RKO (cell line): ENCODE measurements at places on chromosomes 12 and 14.
A peak's percentile ranks its signal among the peaks of the same experiment; 100 is the strongest.

DNA sequence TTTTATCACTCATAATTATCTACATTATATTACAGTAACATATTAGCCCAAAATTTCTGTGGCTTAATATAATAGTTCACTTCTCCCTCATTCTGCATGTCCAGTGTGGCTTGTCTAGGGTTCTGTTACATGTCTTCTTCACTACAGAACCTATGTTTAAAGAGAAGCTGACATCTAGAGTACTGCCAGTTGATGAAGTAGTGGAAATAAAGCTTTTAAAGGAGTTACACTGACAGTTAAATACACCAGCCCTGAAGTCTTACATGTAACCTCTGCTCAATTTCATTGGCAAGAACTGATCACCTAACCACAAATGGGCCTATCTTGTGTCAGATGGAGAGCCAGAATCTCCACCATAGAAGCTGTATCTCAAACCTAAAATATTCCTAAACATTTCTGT, 32.9 kb downstream of the RPS6KA5 start:
- DNase-seq, result no peak

DNA sequence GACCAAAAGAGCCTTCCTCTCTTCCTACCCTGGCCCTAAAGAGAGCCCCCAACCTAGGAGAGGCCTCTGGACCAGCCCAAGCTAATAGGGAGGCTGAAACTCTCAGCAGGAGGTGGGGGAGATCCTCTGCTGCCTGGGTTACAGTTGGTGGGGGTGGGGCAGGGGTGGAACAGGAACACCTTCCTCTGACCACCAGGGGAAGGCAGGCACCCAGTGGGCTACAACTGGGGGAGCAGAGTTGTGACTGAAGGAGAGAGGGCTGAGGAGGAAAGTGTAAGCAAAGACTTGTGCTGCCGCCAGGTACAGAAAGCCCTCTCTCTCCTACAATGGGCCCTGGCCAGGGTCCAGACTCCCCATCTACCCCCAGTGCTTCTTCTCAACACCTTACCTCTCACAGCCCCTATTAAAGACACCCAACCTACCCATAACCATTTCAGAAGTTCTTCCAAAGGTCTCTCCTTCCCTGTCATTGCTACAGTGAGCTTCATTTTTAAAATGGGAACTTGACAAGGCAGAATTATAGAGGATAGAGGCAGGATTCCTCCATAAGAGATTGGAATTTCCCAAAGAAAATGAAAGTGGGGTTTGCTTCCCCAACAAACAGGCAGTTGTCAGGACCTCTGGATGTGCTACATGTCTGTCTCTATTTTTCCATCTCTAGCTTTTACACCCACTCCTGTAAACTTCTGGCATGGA, 1.4 kb downstream of the MYO1A start:
- DNase-seq, result no peak

DNA sequence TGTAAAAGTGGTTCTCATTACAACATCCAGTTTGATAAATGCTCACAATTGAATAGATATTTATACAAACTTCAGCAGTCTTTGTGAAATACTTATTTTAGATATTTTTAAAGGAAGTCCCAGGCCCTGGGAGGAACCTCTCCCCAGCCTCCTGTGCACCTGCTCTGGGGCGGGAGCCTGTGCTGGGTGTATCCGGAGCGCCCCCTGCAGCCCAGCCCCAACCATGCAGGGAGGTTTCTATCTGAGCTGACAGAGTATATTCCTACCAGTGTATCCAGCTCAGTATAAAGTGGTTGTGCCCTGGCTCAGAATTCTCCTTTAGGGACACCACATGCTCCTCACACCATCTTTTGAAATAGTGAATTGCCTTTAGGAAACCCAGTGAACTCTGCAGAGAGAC, 851.8 kb downstream of the TMEM121 start:
- no peak for DNase-seq

DNA sequence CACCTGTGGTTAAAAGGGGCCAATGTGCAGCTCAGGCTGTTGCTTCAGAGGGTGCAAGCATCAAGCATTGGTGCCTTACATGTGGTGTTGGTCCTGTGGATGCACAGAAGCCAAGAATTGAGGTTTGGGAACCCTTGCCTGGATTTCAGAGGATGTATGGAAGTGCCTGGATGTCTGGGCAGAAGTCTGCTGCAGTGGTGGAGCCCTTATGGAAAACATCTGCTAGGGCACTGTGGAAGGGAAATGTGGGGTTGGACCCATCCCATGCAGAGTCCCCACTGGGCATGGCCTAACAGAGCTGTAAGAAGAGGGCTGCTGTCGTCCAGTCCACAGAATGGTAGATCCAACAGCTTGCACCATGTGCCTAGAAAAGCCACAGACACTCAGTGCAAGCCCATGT, 36.6 kb downstream of the PCNX1 start:
- no peak for DNase-seq

DNA sequence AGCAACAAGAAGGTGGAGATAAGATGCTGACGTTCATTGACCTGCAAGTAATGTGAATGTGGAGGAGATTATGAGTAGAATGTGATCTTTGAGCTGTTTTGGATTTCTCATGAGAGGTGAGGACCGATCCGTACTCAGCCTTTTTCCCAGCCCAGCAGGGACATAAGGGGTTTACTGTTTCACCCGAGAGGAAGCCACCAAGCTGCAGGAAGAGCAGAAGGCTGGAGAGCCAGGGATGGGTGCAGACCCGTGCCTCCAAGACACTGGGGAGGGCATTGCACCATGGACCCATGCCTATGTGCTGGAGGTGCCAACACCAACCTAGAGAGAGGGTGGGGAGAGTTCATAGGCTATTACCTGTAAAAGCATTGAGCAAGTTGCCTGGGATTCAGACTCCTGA, 206.0 kb upstream of the DIO3 start:
- DNase-seq, result no peak

DNA sequence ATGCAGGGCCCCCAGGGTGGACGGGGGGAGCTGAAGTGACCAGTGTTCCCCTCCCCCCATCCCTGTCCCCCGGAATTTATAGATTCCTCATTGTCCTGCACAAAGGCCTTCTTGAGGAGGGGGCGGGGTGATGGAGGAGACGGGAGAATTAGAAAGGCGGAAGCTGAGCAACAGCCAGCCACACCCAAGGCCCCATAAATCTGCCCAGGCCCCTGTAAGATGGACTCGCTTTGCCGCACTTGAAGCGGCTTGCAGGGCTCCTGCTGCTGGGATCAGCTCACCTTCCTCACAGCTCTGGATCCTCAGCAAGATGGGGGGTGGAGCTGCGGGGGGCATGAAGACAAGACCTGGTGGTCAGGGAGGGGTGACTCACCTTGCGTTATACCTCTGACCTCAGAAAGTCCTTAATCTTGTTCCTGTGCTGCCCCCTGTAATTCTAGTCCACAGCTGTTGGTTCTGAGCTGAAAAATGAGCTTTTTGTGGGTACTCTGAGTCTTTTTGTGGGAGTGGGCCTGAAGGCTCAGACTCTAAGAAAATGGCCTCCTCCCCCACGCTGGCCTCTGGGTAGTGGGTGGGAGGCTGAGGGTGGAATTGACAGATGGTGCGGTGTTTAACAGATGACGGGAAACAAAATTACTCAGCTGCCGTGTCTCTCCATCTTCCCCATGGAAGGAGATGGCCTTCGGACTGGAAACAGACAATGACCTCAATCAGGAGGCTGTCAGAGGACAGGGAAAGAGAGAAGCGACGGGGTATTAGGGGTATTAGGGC, 15.8 kb upstream of the ANKRD33 start:
- DNase-seq, result no peak

DNA sequence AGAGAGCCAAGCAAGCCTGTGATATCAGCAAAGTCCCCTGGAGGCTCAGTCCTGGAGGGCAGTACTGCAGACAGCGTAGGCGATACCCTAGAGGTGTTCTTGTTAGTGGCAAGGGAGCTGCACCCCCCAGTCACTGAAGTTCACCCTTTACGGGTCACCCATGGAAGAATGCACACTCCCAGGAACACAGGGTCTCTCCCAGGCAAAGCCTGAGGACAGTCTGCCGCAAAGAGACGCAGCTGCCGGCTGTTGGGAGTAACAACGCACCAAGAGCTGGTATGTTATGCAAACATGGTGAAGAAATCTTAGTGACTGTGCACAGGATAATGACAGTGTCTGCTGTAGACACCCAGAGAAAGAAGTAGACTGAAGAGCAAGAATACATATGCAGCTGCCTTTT, 43.5 kb upstream of the NOS1 start:
- no peak for DNase-seq

- DNase-seq, result no peak
Measured at GRCh38 chr12:112199136-112199535, 73.8 kb downstream of the TRAFD1 start.

- DNase-seq, result no peak
Measured at GRCh38 chr14:74587363-74587707, 24.7 kb downstream of the LTBP2 start.

- DNase-seq, result peak; percentile 18
Measured at GRCh38 chr12:83434600-83434999, 747.9 kb downstream of the TMTC2 start.

DNA sequence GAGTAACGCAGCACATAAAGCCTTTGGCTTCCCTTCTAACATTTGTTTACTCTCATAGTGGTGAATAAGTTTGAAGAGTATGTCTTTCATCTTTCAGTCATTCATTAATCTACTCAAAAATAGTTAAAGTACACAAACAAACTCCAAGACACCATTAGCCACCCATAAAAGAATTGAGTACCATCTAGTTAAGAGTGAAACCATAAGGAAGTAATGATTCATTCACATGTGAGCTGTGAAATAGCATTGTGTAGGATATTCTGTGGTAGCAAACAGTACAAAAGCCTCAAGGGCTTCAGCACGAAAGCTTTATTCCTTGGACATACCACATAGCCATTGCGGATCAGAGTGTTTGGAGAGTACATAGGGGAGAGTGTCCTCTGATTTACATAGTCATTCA, 13.9 kb downstream of the SYT1 start:
- DNase-seq, result no peak

DNA sequence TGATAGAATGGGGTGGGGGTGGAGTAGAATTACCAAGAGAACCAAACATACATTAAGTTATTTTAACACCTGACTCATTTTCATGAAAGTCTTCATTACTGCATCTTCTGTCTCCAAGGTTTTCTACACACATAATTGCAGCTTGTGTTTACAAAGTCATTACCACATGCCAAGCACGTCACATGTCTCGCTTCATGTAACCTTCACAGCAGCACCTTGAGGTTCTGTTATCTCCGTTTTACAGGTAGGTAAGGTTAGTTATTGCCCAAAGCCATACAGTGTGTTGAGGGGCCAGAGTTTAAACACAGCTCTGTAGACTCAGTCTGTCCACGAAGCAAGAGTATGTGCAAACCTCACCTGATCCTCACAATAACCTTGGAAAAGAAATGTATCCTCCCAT, 64.3 kb upstream of the RBM19 start:
- DNase-seq, result no peak

- DNase-seq, result peak; percentile 81
Measured at GRCh38 chr14:103136388-103137271, 13.4 kb downstream of the TNFAIP2 start.

DNA sequence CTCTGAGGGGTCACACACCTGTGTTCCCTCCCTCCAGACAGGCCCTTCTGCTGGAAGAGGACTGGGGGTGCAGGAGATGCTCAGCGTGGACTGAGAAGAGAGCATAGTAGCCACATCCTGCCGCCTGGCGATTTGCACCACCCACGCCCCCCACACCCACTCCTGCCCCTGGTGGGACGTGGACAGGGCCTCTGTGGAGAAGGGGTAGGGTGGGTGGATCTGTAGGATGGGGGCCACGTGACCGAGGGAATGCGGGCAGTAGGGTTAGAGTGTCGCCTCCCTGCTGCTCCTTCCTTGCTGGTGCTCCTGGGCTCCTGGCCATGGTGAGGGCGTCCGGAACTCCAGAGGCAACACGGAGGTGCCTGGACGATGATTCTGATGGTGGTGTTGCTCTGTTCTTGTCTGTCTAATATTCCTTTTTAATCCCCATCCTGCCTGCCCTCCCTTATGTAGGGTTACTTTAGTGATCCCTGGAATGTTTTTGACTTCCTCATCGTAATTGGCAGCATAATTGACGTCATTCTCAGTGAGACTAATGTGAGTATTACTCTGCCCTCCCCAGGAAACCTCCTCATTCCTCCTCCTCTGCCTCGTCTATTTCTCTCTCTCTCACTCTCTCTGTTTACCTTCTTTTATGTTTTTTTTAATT, 161.5 kb upstream of the FKBP4 start:
- DNase-seq, result no peak

- DNase-seq, result no peak
Measured at GRCh38 chr12:20852649-20853048, 42.1 kb downstream of the SLCO1B3 start.

- DNase-seq, result no peak
Measured at GRCh38 chr14:55600784-55601561, 21.0 kb downstream of the KTN1 start.

GRCh38 chr14:55446127-55446736, 5.8 kb upstream of the TBPL2 start:
- DNase-seq, result peak; percentile 65

DNA sequence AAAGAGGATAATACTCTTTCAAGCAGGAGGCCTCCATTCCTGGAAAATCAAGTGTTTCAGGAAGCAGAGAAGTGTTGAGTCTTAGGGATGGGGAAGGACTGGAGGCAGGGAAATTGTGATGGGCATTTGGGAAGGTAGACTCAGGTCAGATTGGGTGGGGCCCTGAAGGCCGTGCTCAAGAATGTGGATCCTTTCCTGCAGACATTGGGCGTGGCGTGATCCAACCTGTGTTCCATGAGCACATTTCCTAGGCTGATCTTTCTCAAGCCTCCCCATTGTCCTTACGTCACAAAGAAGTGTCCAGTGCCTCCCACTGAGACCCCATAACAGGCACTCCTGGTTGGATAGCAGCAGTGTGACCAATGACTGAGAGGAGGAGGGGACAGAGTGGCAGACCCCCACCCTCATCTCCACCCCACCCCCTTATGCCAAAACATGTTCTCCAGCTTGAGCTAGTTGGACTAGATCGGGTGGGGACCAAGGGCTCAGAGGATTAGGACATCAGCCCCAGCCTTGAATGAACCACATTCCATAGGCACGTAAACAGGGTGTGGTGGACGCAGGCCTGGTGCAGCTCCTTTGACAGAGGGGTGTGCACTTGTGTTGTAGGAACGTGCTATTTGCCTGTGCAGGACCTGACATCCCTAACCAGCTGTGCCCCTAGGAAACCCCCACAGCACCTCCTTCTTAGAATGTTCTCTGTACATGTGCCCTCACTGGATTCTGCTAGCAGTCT, 76.8 kb downstream of the TTC9 start:
- no peak for DNase-seq

DNA sequence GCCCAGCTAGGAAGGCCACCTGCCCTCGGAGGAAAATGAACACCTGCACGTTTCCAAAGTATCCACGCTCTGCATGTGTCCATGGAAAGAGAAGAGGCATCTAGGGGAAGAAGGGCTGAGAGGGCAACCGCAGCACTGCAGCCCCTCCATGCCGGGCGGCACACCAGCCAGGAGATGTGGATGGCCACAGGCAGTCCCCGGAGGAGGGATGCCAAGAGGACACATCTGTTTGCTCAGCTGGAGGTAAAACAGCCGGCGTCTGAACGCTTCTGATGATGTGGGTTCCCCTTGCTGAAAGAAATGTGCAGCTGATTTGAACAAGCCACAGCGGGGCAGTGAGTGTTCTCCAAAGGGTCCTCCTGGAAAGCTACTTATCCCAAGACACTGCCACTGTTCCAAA, 34.0 kb downstream of the CHGA start:
- DNase-seq, result no peak
